ENCODE measurements at places on chromosomes 3 and 15.

GRCh38 chr3:32891365-32891764 is 60.1 kb upstream of the CCR4 start:
- no peak for DNase-seq

- no peak for DNase-seq
These were observed 153.8 kb downstream of the RAP2B start for GRCh38 chr3:153315781-153316180.

GRCh38 chr3:8838234-8838633 is 68.8 kb upstream of the OXTR start:
- DNase-seq: no peak

- DNase-seq: no peak
These were observed 389.0 kb downstream of the LSAMP start for GRCh38 chr3:116056280-116056679.

DNA sequence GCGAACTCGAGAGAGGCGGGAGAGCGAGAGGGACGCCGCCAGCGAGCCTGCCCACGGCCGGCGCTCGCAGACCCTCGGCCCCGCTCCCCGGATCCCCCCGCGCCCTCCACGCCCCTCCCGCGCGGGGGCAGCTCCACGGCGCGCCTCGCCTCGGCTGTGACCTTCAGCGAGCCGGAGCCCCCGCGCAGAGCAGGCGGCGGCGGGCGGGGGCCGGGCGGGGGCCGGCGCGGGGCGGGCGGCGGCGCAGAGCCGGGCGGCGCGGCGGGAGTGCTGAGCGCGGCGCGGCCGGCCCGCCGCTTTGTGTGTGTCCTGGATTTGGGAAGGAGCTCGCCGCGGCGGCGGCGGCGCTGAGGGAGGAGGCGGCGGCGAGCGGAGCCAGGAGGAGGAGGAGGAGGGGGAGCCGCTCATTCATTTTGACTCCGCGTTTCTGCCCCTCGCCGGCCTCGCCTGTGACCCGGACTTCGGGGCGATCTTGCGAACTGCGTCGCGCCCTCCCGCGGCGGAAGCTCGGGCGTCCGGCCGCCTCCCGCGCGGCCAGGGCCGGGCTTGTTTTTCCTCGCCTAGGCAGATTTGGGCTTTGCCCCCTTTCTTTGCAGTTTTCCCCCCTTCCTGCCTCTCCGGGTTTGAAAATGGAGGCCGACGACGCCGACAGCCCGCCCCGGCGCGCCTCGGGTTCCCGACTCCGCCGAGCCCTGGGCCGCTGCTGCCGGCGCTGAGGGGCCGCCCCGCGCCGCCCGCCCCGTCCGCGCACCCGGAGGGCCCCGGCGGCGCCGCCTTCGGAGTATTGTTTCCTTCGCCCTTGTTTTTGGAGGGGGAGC is 524 bp downstream of the IGF1R start:
- DNase-seq: no peak

GRCh38 chr15:77001351-77001750 is 6.4 kb downstream of the PSTPIP1 start:
- peak; percentile 5 for DNase-seq

DNA sequence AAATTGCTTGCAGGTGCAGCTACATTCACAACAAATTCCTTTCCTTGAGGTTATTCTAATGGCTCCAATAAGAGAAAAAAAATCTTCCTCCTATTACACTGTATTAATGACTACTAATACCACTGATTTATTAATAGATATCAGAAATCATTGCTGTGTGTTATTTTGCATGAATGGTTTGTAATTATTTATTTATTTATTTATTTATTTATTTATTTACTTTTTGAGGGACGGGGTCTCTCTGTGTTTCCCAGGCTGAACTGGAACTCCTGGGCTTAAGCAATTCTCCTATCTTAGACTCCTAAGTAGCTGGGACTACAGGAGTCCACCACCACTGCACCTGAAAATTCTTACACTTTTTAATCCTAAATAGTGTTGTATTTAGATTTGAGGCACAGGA is 390.4 kb downstream of the SI start:
- no peak for DNase-seq

All from NCI-H1417 treated with DMSO at 0.1 percent for 48 hours (cell line).